AG09309 (cell line): ENCODE measurements at places on chromosomes 1 and 21.

DNA sequence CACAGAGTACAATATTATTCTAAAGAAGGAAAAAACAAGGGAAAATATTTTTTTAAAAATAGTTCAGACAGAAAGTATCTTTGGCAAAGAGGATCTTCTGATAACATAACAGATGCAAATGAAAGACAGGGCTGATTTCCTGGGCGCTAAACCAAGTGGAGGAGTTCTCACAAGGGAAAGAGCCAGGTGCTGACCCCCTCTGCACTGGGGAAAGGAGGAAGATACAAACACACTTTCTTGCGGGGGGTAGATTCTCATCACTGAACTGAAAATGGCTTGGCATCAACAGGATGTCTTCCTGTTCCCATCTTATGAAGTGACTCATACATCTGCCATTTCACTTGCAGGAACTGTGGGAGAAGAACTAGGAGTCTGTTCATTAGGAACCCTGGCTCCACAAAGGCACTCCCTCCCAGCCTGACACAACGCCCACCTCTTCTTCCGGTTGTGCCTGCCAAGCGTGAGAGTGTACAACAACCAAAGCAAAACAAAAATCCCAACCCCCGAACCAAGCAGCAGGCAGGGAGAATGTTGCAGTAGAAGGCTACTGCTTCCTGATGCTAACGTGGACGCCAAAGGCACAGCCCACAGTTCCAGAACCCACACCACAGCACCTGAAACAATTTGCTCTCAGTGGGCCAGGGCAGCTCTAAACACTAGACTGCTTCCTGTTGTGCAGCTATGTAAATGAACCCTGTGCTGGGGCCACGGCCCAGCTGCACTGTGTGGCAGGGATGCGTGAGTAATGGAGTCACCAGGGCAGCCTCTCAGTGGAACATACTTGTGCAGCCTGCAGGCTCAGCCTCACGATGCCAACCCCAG, 51.0 kb downstream of the GADD45A start:
- DNase-seq = peak; percentile 82

GRCh38 chr1:214939180-214939579, 143.4 kb upstream of the KCNK2 start:
- no peak for DNase-seq

DNA sequence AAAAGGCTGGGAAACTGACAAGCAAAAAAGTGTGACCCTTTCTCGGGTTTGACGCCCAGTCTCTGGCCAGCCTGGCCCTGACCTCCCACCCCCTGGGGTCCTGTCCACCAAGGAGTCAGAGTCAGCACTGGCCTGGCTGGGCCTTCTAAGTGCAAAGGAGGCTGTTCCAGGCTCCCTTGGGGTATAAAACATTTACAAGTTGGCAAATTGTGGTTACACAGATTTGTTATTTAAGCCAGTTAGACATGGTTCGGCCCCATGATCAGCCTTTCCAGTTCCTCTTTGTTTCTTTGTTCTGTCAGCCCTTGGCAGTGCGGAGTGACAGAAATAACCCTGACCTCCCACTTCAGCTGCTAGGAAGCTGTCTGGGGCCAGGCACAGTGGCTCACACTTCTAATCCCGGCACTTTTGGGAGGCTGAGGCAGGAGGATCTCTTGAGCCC, 161.6 kb upstream of the RAB4A start:
- no peak for DNase-seq

- DNase-seq = peak; percentile 62
Measured at GRCh38 chr21:35252831-35253230, 203.7 kb upstream of the RUNX1 start.

DNA sequence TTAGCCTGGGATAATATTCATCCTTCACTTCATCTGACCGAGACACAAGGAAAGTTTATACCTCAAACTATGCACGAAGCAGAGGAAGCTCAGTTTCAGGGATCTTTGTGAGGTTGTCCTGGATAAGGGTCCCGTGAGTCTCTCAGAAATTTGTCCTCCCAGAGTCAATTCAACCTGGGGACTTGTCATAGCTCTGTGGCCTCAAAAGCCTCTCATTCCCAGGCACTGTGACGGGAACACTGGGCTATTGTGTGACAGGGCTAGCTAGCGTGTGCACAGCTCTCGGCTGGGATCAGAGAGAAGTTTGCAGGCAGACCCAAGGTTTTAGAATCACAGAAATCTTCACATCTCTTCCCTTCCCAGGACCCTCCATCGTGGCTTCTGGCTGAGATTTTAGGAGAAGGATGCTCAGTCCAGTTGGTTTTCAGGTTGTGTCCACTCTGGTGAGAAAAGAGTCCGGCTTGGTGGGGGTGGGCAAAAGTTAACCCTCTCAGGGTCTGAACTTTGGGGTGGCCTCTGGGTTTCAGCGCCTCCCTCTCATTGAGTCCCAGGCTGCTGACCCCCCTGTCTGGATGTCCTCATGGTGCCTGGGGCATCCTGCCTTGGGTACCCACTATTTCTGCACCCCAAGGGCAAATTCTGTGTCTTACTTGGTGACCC, 20.4 kb upstream of the LBR start:
- no peak for DNase-seq

GRCh38 chr1:223421676-223422075, 28.5 kb downstream of the CCDC185 start:
- no peak for DNase-seq

DNA sequence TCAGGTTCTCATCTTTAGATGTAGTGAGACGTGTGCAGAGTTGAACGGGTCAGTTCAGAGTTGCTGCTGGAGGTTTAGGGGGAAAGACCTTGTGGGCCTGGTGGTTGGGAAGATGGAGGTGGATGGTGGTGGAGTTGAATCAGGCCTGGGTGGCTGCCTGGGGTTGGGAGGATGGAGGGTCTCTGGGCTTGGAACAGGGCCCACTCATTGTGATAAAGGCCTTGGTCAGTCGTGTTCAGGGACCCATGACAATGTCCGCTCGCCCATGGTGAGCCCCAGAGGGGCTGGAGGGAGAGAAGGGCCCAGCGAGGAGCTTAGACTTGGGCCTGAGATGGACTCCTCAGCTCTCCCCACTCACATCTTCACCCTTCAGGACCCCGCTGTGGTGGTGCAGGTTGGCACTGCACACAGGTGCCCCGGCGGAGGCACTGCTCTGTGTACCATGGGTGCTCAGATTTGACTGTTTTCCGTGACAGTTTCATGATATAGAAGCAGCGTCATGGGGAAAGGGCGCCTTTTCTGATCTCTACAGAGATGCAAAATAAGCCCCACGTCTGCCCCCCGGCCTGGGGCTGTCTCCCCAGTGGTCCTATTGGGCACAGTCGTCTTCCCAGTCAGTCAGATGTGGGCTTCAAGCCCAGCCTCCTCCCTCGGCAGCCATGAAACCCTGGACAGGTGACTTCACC, 39.2 kb downstream of the DISP3 start:
- no peak for DNase-seq

DNA sequence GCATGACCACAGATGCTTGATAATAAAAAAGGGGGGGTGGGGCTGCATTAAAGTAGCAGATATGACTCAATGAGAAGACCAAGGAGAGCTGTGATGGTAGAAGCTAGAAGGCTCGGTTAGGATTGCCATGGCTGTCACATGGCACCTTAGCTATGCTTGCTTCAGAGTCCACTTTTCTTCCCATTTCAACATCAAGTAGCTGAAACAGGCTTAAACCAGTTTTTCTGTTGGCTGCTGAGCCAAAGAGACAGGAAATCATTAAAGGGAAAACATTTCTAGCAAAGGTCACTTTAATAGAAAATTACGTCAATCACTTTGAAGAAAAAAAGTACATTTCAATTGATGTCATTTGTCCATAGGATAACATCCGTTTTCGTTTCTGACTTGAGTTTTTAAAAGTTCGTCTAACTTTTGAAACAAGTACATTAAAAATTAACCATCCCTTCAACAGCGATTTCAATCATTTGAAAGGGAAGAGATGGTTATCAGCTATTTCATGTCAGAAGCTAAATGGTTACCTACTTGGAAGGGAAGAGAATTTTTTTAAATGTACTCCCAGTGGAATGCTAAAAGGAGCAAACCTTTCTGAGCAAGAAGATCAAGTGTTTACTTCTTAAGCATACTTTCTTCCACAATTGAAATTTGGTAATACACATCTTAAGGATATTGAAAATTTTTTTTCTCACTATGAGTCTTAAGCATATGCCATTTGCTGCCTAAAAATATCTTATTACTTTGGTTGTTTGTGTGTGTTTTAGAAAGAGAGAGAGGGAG, 488.1 kb upstream of the PRMT6 start:
- no peak for DNase-seq

DNA sequence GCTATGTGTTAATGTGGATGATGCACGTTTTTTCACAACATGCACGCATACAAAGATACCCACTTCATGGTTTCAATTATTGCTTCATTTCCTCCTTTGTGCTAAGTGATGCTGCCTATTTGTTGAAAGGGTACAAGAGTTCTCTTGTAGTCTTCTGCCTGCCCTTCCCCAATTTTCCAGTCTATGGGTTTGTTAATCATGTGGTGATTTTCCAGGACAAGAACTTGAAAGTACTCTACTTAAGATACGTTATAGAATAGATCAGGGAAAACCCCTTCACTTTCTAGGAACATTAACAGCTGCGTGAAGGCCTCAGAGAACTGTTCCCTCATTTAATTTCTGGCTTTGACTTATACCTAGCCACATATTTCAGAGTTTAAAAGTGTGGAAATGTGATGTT, 52.1 kb upstream of the SLC44A3 start:
- DNase-seq = no peak

- no peak for DNase-seq
Measured at GRCh38 chr1:118155106-118155505, 29.9 kb downstream of the SPAG17 start.

GRCh38 chr1:182249201-182249676, 142.4 kb downstream of the GLUL start:
- DNase-seq = no peak

GRCh38 chr1:211893260-211893659, 62.7 kb upstream of the LPGAT1 start:
- DNase-seq = no peak

- DNase-seq = no peak
Measured at GRCh38 chr1:157487504-157487903, 64.8 kb downstream of the FCRL5 start.

DNA sequence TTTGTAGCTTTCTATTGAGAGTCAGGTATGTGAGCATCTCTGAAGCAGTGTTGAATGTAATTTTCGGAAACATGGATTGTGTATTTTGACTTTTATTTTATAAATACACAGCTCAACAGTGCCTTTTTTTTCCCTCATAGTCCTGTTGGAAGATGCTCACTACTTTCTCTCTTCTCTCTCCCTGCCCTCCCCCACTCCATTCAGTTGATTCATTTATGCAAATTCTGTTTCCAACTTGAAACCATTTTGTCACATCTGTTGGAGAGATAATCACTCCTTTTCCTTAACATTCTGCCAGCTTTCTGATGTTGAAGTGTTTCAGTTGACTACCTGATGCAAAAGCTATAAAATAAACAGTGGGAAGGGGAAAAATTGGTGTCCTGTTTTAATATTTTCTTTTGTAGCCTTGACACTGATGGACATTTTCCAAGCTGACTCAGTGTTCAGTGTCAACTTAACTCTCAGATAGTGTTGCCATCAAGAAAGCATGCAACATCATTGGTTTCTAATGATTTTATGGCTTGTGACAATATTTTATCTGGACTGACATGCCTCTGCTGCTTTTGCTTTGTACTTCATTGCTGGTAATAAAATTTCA, 194.5 kb downstream of the HS2ST1 start:
- DNase-seq = no peak

DNA sequence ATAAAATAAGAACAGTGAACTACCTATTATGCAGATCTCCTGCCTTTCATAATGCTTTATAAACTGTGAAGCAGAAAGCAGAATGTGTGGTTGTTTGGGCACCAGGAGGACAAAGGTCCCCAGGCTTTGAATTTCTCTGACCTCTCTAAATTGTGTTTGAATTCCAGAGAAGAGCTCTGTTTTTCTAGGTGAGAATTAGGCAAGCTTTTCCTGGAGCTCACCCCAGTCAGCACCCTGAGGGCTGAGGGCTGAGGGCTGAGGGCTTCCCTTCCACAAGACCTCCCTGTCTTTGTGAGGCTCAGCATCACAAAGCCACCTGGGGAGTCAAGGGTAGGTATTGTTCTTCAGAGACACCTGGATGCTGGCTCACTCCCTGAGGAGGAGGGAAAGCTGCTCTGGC, 45.5 kb upstream of the LRIG2 start:
- no peak for DNase-seq

DNA sequence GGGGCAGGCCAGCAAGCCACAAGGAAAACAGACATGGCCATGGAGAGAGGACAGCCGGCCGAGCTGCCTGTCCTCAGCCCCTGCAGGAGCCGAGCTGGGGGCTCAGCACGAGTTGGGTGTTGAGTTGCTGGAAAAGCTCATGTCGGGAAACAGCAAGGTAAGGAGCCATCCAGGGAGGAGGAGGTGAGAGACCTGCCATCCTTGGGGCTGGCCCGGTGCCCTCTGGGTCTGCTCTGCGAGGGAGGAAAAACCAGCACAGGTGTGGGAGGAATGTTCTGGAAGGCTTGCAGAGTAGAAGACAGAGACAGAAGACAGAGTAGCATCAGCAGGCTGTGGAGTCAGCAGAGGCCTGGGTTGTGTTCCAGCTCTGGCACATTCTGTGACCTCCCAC, 548.8 kb downstream of the PTPRU start:
- no peak for DNase-seq

DNA sequence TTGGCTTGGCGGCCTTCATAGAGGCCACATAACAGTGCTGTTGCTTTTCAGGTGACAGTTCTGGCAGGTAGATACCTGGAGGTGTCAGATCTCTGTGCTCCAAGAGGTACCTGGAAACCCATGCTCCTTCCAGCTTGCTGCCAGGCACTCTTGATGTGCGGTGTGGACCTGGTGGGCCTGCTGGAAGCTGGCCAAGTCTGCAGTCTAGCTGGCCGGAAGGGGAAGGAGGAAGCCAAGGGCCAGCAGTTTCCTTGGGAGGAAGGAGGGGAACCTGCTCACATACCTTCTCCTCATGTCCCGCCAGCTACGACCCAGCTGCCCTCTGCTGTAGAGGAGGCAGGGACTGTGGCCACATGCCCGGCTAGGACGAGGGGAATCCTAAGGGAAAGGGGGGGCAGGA, 166.4 kb upstream of the AJAP1 start:
- DNase-seq = no peak

GRCh38 chr1:157073944-157074685, 25.5 kb downstream of the ETV3L start:
- peak; percentile 13 for DNase-seq

DNA sequence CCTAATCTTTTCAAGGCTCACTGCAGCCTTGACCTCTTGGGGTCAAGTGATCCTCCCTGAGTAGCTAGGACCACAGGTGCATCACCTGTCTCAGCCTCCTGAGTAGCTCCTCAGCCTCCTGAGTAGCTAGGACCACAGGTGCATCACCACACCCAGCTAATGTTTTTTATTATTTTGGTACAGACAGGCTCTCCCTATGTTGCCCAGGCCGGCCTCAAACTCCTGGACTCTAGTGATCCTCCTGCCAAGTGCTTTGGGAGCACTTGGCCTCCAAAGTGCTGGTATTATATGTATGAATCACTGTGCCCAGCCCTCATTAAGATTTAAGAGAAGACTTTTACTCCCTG, 58.5 kb upstream of the S1PR1 start:
- DNase-seq = no peak

DNA sequence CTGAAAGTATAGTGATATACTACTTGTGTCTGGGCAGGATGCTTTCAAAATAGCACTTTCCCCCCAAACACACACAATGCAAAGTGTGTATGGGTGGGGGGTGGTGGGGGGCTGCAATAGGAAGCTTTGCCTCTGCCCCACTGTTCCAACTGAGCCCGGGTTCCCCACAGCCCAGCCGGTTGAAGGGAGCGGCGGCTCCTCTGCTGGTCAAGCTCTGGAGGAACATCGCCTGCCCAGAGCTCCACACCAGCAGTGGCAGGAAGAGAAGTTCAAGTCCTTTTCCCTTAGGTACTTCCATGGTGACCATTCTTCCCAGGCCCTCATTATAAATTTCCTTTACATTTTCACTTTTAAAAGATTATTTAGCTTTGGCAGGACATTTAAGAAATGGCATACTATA, 74.9 kb downstream of the CAPZB start:
- no peak for DNase-seq
